ENCODE measurements at places on chromosomes 5 and 9.
A peak's percentile ranks its signal among the peaks of the same experiment; 100 is the strongest.

- DNase-seq = no peak
These were observed 526.3 kb downstream of the GABRG2 start for GRCh38 chr5:162593881-162594280.

DNA sequence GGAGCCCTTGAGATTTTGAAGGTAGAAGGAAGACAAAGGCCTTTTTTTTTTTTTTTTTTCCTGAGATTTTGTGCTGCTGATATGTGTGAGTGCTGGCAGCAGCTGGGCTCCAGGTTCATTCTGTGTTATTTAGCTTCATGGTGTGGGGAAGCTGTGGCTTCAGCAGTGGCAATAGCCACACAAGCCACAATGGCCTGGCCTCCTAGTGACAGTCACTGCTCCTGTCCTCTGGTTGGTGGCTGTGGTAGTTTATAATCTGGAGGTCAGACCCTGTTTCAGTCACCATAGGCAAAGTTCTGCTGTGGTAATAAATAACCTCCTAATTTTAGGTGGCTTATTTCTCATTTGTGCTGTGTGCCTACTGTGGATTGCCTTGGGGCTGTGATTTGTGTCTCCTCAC is 28.2 kb upstream of the GPR151 start:
- no peak for DNase-seq

- no peak for DNase-seq
These were observed 35.3 kb downstream of the UBE2QL1 start for GRCh38 chr5:6483880-6484382.

DNA sequence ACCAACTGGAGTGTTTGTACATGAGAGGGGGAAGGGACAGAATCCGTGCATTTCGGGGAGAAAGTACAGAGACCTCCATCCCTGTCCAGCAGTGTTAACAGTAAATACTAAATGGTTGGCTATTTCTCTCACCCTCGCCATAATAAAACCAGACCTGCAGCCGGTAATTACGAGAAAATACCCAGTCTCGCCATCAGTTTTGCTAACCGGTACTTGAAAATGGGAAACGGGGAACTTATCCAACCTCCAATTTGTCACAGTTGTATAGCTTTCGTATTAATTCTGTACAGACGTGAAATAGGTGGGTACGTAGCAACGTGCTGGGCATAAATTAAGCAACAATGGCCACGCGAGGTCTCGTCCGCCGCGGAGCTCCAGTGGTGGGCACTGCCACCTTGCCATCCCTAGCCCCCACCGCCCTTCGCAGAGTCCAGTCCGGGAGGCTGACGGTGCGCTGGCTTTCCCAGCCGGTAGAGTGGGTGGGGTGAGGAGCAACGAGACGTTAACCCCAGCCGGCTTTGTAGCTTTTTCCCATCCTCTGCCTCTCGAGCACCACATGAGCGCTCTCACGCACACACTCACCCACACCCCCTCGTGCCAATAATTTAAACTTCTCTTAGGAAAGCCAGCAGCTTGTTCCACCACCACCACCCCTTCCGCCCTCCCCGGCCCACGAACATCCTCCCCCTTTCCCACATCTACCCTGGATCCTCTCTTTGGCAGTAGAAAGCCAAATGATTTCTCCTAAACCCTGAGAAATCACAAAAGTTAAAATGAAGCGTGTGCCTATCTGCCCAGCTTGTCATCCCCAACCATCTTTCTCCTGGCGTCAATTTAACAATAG is 1.8 kb downstream of the ELAVL2 start:
- no peak for DNase-seq

- DNase-seq = no peak
These were observed 30.4 kb downstream of the ELL2 start for GRCh38 chr5:95931079-95931833.

GRCh38 chr5:98755406-98755805 is 18.1 kb upstream of the RGMB start:
- no peak for DNase-seq

GRCh38 chr9:25935188-25935587 is 256.9 kb upstream of the TUSC1 start:
- no peak for DNase-seq

DNA sequence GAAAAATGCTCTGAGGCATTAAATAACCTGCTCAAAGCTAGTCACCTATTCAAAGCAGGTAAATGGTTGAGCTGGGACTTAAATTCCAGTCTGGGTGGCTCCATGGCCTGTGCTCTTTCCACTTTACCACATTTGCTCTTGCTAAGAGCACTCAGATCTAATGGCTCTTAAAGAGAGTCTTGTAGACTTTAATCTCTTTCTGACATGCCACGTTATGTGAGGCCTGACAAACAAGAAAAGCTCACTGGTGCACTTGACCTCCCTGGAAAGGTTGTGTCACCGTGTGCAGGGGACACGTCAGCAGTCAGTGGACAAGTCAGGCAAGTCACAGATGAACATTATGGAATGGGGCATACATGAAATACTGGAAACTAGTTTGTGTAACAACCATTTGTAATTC is 129.9 kb upstream of the RPS23 start:
- no peak for DNase-seq

DNA sequence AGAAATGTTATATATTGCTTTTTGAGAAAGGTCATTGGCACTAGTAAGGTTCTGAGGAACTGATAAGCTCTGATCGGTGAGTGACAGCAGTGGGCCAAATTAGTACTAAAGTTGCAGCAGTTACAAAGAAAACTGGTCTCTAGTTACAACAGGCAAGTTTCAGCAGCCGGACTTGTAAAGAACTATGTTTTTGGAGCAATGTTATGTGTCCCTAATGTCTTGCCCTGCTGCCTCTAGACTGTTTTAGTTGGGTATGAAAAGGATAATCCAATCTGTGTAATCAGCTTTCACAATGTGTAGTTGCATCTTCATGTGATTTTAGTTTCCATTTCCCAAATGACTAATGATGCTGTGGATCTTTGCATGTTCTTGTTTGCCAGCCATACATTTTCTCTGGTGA is 113.5 kb downstream of the CAMK4 start:
- DNase-seq = no peak

- no peak for DNase-seq
These were observed 24.4 kb upstream of the C5orf46 start for GRCh38 chr5:147930769-147931168.

DNA sequence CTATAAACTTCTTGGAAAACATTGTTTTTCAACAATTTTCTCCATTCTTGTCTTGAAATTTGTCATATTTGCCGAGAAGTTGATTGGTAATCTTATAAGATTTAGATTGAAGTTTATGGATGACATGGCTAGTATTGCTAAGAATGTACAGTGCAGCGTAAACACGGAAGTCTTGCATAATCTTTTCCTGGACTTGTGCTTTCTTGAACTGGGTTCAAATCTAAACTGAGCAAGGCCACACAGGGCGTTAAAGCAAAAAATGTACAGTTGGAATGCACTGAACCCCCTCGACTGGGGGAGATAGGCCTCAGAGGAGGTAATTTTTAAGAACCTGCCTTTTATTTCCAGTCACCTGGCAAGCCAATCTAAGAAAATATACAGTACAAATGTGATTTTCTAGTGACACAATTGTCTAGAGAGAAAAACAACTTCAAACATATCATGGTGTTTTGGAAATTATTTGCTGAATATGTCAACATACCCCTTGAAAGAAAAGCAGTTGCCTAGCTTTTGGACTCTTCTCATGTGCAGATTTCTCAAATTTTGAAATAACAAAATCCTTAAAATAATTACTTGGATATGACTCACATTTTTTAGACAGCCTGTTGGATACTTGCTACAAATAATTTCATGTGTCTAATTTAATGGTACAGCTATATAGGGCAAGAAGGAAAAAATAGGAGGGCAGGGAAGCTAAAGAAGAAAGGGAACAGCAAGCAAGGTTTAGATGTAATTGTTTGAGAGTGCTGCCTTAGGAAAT is 18.5 kb upstream of the GAS1 start:
- DNase-seq = no peak

GRCh38 chr5:67160985-67161384 is 35.6 kb downstream of the CD180 start:
- DNase-seq = peak; percentile 66

DNA sequence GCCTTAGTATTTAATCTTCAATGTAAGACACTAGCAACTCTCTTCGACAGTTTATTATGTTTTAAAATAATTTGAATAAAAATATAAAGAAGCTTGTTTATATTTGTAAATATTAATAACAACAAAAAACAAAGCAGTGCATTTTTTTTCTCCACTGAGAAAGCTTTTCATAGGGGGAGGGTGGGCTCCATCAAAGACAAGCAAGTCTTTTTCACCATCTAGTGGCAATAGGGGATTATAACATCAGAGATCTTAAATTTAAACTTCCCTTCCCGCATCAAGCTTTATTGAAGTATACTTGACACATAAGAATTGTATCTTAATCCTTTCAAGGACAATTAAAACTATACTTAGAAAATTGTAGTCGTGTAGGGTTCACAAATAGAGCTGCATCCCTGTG is 9.3 kb upstream of the OR13F1 start:
- DNase-seq = peak; percentile 15

DNA sequence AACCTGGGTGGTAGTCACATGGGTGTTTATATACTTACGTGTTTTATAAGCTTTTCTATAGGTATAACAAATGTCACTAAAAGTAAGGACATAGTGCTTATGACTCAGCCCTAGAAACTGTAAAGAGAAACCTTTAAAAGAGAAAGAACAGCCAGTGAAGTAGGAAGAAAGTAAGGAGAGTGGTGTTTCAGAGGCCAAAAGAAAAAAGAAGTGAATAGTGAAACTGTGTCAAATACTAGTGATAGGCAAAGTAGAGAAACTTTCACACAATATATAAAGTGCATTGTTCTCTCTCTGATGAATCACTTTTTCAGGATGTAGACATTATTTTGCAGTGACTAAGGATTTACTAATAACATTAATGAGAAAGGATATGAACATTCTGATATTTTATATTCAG is 74.2 kb upstream of the SUSD1 start:
- no peak for DNase-seq
